ENCODE measurements at places on chromosomes 12 and 14. TPM values are rescaled to one million over a fixed set of nuclear protein-coding genes. Genes with fewer than 3 reads are reported as not detected.

The AICDA gene
- total RNA-seq: 0.15 TPM

The SMCO2 gene
- not detected for total RNA-seq

The TTLL5 gene
- 14.8 TPM for total RNA-seq

The RTN1 gene
- not detected for total RNA-seq

The RBM25 gene
- 67.2 TPM for total RNA-seq

The NEUROD4 gene
- not detected for total RNA-seq

The LRP10 gene
- 81.1 TPM for total RNA-seq

The TC2N gene
- 0.77 TPM for total RNA-seq

The ACVRL1 gene
- 0.20 TPM for total RNA-seq

The DEPDC4 gene
- total RNA-seq: 0.28 TPM

The BDKRB1 gene
- total RNA-seq: 0.48 TPM

All from A549 treated with Hydrocortisone at 1 μM for 4 hours (cell line).